Kidney tubule cell (primary cell): ENCODE measurements at places on chromosomes 3 and 15.

DNA sequence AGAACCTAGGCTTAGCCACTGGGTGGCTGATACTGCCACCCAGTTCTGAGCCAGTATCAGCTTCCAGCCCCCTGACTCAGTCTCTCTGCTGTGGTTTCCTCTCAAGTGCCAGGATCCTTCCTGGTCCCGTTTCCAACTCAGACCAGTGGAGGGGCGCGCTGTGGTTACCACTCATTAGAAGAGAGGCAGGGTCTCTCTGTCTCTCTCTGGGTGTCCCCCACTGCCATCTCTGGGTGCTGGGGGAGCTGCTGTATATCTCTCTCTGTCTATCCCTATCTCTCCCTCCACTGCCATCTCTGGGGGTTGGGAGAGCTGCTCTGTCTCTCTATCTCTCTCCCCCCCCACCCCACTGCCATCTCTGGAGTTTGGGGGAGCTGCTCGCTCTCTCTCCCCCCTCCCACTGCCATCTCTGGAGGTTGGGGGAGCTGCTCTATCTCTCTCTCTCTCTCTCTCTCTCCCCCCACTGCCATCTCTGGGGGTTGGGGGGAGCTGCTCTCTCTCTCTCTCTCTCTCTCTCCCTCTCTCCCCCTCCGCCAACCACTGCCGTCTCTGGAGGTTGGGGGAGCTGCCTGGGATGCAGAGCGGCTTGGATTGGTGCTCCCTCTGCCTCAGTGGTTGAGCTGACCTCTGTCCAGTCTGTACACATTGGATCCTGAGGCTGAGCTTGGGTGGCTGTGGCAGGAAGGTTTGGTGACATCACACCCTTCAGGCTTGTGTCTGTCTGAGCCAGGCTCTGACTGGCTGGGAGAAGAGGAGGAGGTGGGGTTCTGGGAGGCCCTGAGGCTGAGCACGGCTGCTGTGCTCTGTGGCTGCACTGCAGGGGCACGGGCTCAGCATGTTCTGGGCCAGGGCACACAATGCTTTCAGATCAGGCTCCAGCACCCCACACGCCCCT lies 98.9 kb downstream of the APBA2 start:
- peak; percentile 64 for DNase-seq

DNA sequence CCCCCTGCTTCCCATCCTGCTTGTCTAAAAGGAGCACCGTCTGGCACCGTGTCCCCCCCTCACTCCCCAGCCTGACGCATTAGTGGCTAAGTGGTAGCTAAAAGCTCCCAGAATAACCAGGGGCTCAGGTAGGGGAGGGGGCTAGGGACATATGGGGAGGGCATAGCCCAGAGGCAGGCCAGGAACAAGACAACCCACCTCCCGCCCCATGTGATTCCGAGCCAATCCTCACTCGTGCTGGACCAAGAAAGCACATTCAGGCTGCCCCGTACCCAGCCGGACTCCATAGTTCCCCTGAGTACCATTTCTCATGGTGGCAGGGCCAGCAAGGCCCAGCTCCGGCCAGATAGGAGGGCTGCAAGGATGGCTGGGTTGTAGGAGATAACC lies 11.5 kb downstream of the SEMA7A start:
- DNase-seq = no peak

- peak; percentile 58 for DNase-seq
These were observed 90.6 kb upstream of the GADL1 start for GRCh38 chr3:30984855-30985749.

- peak; percentile 41 for DNase-seq
These were observed 2.5 kb upstream of the USF3 start for GRCh38 chr3:113698956-113699355.

GRCh38 chr15:100929641-100930042 lies 10.5 kb downstream of the LRRK1 start:
- peak; percentile 73 for DNase-seq
